ENCODE measurements at places on chromosomes 5 and 9.
A peak's percentile ranks its signal among the peaks of the same experiment; 100 is the strongest.

- no peak for DNase-seq
Observed at GRCh38 chr9:133879615-133880014, 112.5 kb downstream of the VAV2 start.

- DNase-seq: no peak
Observed at GRCh38 chr5:174900240-174900865, 176.0 kb downstream of the MSX2 start.

DNA sequence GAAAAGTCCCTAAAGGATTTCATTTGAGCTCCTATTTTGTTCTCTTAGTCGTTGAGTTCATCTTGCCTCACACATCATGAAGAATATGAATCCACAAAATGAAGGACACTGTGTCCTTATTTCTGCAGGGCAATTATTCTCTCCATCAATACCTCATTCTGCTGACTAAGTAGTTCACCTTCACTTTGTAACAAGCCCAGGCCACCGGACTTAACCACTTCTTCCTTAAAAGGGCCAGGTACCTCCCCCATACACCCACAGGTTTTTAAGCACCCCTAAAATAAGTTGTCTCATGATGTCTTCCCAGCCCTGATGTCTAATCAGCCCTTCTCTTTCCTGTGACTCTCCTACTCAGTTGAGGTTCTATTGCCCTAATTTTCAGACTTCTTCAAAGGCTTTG is 67.1 kb upstream of the PLPP6 start:
- DNase-seq: no peak

- DNase-seq: no peak
Observed at GRCh38 chr5:67199859-67200258, 3.3 kb upstream of the CD180 start.

DNA sequence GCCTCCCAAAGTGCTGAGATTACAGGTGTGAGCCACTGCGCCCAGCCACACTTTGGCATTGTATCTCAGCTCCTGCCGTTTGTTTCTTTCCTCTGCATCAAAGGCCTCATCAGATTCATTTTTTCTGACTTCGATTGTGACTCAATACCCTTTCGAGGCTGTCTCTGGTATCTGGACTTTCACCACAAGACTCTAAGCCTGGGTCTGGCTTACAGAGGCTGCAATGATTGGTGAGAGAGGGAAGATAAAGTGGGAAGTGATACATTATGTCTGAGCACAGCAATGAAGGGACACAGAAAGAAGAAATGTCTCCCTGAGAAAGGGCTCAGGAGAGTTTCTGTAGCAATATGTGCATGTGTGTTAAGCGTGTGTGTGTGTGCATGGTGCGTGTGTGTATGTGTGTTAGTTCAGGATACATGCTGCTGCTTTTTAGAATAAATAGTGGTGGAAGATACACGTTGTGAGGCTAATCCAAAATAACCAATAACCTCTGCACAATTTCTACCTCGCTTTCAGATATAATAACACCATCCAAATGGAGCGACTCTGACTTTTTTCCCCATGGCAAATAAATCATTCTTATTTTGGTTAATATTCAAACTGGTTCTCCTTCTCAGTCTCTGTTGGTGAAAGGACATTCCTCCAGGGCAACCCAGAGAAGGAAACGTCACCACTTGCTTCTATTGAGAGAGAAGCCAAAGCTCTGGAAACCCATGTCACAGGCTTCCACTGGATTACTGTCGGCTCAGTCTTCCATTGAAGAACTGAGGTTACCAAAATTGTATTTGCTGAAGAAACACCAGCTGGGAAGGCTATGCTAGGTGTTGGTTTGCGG is 8.1 kb upstream of the DAB2 start:
- no peak for DNase-seq

DNA sequence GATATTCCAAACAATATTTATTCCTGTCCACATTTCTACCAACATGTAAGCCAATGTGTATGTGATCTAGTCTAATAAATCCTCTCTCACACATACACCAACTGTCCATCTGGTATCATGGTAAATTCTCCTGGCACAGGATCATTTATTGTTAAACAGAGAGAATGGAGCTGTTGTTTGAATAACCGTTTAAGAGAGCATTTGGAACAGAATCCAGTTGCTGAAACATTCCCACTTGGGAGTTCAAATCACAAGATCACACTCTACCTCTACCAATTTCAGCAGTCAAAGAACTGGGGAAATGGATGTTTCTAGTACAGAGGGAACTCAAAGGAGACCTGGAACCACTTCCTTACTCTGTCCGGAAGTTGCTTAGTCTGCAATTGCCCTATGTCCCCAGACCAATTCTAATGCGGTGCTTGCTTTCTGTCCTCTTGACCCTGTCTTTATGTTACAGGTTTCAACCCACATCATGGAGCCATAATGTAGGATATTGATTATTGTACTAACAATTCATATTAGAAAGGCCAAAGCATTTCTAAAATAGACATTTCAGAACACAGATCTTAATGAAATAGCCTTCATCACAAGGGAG is 488.4 kb downstream of the SEMA5A start:
- no peak for DNase-seq

- DNase-seq: no peak
Observed at GRCh38 chr5:172102913-172103626, 85.0 kb downstream of the STK10 start.

DNA sequence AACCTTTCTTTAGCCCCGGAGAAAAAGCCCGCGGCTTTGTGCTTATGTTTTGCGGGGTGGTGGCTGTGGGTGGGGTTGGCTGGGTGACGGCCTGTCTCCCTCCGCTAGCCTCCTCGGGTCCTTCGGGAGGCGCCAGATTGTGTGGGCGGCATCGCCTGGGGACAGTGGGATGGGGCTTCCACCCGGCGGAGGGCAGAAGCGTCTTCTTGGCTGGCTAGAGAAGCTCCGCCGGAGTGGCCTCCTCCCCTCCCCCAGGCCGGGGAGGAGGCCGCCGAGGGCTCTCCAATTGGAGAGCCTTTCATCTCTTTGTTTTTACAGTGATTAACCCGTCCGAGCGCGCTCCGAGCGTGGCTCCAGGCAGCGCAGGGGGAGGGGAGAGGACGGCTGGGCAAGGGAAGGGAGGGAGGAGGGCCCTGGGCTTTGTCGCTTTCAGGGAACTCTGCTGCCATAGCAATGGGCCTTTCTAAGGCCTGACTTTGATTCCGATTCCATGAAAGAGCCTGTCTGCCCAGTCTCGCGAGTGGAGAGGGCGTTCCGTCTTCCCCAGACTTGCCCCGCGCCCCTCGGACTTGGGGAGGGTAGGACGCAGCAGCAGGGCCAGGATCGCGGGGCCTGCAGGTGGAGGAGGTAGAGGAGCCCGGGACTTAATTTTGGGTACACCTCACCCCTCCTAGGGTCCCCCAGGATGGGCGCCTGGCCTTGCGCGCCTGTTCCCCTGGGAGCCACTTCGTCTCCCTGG is 36.7 kb upstream of the TIFAB start:
- peak; percentile 23 for DNase-seq

GRCh38 chr5:123170816-123171215 is 81.8 kb downstream of the PRDM6 start:
- DNase-seq: no peak

- DNase-seq: no peak
Observed at GRCh38 chr5:155136216-155136850, 122.8 kb downstream of the KIF4B start.

DNA sequence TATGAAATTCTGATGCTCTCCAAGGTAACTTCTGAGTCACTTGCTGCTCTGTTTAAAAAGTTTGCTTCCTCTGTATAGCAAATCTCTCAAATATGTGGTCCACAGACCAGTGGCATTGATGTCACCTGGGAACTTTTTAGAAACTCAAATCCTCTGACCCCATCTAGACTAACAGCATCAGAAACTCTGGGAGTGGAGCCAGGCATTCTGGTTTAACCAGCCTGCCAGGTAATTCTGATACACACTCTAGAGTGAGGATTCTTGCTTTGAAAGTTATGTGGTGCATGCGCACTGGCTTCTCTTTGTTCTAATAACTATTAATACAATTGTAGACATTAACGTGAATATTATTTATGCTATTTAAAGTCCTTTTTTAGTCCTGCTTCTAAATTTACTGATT is 298.1 kb downstream of the SLF1 start:
- no peak for DNase-seq

GRCh38 chr5:10745133-10745532 is 15.9 kb downstream of the DAP start:
- DNase-seq: no peak

DNA sequence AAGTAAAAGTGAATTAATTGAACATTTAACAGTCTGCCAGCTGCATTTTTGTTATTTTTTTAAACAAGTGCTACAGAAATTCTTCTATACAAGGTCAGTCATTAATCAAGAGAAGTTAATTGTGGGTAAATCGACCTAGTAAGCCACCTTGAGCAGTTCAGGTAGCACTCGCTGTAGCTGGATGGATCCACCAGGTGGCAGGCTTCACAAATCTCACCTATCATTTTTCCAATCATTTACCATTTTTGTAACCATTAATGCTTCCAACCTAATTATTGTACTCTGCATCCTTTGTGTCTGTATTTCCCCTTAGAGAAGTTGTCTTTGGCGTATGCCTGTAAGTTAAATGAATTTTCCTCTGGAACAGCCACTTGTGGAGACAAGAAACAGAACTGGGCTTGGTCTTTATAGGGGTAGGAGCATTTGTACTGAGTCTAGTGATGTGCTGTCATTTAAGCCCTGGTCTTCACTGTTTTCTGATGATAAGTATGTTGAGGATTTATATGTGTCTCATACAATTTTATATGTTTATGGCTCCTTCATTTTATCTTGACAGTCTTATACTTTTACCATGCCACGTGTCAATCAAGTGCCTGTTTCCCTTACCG is 39.5 kb downstream of the CD180 start:
- DNase-seq: no peak

- no peak for DNase-seq
Observed at GRCh38 chr9:98135558-98135934, 16.5 kb upstream of the TRIM14 start.

GRCh38 chr9:27453860-27454553 is 70.1 kb upstream of the IFNK start:
- DNase-seq: no peak

DNA sequence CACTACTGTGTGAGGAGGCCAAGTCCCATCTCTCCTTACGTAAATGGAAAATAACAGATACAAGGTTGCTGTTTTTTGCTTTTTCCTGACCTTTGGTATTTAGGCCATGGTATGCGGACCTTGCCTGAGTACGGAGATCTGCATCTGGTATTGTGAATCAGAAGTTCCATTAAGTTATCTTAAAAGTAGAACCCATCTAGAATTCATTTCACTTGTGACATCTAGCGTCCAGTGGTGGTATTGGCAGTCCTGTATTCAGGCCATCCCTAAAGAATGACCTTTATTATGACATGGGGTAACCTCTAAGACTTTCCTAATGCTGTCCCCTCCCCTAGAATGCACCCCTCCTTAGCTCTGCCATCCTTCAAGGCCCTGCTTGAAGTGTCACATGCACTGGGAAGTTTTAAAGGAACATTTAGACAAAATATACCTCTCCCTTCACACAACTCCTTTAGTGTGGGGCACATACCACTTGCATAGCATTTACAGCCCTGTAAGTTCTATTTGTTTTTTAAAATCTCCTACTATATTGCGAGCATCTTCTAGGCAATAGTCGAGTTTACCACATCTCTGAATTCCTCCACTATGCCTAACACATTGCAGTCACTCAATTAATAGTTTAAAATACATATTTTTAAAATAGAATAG is 1.9 kb upstream of the SPDL1 start:
- DNase-seq: peak; percentile 4

DNA sequence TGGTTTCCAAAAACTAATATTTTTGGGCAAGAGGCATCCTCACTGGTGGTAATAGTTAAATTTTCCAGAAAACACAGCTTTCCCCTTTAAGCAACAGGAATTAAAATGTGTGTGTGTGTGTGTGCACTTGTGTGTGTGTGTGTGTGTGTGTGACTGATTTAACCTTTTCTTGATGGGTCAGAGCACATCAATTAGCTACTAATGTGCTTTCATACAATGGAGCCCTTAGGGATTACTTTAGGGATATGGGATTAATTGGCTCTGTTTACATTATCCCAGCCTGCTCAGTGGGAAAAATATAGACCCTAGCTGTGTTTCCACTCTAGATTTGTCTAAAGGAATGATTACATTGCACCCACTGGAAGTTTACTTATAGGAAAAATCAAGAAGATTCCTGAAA is 6.5 kb downstream of the PLCXD3 start:
- DNase-seq: no peak

DNA sequence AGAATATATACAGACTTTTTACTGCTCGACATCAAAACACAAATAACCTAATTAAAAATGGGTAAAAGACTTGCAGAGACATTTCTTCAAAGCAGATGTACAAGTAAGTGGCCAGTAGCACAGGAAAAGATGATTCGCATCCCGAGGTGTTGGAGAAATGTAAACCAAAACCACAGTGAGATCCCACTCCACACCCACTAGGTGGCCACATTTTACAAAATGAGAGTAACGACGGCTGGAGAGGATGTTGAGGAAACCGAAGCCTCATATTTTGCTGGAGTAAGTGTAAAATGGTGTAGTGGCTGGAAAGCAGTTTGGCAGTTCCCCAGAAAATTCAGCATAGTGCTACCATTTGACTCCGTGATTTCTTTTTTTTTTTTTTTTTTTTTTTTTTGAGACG is 21.3 kb upstream of the GBGT1 start:
- DNase-seq: peak; percentile 66

DNA sequence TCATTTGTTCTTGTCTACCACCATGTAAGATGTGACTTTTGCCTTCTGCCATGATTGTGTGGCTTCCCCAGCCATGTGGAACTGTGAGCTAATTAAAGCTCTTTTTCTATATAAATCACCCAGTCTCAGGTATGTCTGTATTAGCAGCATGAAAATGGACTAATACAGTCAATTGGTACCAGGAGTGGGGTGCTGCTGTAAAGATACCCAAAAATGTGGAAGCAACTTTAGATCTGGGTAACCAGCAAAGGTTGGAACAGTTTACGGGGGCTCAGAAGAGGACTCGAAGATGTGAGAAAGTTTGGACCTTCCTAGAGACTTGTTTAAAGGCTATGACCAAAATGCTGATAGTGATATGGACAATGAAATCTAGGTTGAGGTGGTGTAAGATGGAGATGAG is 488.9 kb downstream of the ISL1 start:
- DNase-seq: no peak

GRCh38 chr5:94891972-94892371 is 273.5 kb downstream of the SLF1 start:
- no peak for DNase-seq

DNA sequence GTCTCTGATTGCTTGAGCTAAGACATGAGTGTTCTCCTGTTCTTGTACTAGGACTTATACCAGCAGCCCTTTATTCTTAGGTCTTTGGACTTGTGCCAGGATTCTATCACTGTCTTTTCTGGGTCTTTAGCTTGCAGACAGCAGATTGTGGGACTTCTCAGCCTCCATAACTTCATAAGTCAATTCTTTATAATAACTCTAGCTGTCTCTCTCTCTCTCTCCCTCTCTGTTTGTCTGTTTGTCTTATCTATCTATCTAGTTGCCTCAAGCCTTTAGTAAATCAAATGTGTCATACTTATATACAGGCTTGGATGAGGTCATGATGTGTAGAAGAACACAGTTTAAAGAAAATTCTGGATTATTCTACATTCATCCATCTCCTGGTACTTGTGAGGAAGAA is 11.5 kb upstream of the ANKRD55 start:
- no peak for DNase-seq

- DNase-seq: no peak
Observed at GRCh38 chr9:124502711-124503702, 4.2 kb downstream of the NR5A1 start.

GRCh38 chr5:173567548-173567947 is 48.9 kb downstream of the BOD1 start:
- no peak for DNase-seq
